NCI-H748 treated with DMSO at 0.1 percent for 48 hours (cell line): ENCODE measurements at places on chromosomes 1 and 21.
A peak's percentile ranks its signal among the peaks of the same experiment; 100 is the strongest.

GRCh38 chr1:70005386-70006034 is 199.9 kb downstream of the LRRC40 start:
- no peak for DNase-seq

- DNase-seq: no peak
Observed at GRCh38 chr1:3919706-3920105, 19.6 kb upstream of the C1orf174 start.

DNA sequence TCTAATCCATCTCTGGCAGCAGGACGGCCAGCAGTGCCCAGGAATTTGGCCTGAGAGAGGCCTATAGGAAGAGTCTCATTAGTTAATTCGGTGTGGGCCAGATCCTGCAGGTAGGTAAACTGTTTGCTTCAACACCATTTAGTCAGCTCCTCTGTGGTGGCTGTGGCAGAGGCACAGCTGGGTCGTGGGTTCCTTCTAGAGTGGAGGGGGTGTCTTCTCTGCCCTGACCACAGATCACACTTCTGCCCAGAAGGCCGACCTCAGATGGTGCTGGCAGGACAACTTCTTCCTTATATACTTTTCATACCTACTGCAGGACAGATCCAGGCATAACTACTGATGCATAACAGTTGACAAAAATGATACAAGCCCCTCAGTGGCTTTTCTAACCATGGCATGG is 281.4 kb downstream of the RPS6KC1 start:
- DNase-seq: no peak

- DNase-seq: no peak
Observed at GRCh38 chr1:14724246-14724645, 125.8 kb downstream of the KAZN start.

DNA sequence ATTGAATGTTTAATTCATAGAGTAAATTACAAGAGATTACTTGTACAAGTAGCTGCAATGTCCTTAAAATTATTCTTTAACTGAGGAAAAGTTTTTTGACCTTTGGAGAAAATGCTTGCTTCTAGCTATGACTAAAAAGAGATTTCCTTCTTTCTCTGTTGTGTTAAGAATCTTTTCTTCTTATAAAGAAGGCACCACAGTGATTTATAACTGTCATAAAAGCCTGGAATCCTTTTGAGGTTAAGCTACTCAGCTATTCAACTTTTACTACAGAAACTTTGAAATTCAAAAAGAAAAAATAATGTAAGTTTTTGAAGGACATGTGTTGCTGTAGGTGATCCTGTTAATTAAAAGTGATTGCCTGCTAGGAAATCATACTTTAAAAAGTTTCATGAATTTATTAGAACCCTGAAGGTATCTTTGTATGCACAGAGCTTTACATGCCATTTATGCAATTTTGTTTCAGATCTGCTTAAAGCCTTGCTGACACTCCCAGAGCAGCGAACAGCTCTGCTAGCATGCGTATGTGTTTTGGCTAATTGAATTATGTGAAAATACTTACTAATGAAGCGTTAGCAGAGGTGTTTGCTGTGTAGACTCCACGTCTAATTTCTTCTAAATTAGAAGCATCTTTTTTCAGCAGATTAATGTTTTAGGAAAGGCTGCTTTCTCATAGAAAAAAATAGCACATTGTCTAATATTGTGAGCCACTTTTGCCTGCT is 94.7 kb upstream of the SMYD2 start:
- no peak for DNase-seq

DNA sequence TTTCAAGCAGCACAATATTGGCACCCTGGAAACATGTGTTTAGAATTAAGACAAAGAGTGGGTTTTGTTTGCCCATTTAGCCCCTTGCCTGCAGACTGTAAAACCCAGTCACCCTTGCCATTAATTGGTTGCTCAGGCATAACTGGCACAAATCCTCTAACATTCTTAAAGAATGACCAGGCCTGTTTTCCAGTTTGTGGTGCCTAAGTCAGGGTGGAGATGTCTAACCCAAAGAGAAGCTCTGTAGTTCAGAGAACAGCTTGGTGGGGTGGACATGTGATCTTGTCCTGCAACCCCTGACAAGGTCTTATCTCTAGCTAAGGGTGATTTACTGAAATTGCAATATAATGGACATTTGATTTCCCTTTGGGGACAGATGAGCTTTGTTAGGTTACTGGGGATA is 8.8 kb upstream of the ANGPTL7 start:
- no peak for DNase-seq

DNA sequence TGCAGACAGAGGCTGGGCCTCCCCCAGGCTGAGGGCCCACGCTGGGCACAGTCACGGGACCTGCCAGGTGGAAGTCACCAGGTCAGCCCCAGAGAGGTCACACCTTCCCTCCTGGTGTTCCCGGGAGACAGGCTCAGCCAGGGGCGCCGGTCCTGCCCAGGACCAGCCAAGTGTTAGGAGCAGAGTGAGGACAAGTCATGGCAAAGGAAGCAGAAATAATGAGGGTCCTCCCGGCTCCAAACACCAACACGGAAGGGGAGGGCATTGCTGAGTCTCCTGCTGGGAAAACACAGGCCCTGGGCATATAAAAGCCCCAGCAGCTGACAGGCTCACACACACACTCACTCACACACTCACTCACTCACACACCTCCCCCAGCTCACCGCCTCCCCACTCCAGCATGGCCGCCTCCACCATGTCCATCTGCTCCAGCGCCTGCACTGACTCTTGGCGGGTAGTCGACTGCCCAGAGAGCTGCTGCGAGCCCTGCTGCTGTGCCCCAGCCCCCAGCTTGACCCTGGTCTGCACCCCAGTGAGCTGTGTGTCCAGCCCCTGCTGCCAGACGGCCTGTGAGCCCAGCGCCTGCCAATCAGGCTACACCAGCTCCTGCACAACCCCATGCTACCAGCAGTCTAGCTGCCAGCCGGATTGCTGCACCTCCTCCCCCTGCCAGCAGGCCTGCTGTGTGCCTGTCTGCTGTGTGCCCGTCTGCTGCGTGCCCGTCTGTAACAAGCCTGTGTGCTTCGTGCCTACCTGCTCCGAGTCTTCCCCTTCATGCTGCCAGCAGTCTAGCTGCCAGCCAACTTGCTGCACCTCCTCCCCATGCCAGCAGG is at the start of gene KRTAP10-10:
Gene KRTAP10-10 (plus strand): TSS at position 339 of the 833 bp plus-strand sequence. CDS start 62 bp downstream, at position 401.
- DNase-seq: no peak

- DNase-seq: no peak
Observed at GRCh38 chr1:245067257-245067656, 87.5 kb upstream of the KIF26B start.

DNA sequence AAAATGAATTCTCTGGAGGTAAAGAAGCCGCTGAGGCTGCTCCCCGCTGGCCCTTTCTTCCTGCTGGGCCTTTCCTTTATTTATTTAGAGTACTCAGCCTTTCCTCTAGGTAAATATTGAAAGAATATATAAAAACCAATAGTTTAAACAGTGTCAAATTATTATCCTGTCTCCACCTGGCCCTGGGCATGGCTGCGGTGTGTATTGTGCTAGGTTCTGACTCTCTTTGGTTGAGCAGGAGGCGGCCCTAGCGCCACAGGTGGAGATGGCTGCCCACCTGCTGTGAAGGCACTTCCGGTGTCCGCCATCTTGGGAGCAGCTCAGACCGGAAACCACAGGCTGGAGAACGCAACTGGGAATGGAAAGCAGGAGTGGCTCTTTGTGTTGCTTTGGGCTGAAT is 29.0 kb upstream of the CLDN14 start:
- DNase-seq: peak; percentile 81

GRCh38 chr1:178010674-178011464 is 41.0 kb upstream of the SEC16B start:
- DNase-seq: no peak

DNA sequence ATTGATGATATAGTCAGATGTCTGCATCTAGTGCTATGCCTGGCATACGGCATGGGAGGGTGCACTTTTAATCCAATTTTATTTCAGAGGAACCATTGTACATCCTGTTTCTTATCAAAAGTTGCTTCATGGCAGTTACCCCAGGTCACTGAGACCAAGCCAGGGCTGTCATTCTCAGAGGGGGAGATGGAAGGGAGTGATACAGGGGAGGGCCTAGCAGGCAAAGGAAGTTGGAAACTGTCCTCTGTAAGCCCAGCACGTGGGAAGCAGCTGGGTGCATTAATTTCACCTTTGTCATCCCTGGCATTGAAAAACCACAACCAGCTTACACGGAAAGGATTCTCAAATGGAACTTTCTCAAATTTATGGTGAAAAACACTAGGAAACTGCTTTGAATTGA is 458.7 kb upstream of the ADAMTS5 start:
- DNase-seq: no peak

GRCh38 chr21:40143822-40144525 is 276.7 kb downstream of the PCP4 start:
- peak; percentile 43 for DNase-seq

DNA sequence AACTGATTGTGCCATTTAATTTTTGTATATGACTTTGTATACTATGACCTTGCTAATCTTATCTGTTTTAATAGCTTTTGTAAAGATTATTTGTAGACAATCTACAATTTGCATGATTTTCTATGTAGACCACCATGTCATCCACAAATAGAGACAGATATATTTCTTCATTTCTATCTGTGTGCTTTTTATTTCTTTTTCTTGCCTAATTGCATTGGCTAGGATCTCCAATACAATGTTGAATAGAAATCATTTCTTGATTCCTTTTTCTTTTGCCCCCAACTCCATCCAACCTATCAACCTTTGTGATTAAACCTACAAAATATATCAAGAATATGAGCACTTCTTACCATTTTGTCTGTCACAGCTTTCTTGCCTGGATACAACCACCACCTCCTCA is 232.6 kb upstream of the POU3F1 start:
- no peak for DNase-seq

DNA sequence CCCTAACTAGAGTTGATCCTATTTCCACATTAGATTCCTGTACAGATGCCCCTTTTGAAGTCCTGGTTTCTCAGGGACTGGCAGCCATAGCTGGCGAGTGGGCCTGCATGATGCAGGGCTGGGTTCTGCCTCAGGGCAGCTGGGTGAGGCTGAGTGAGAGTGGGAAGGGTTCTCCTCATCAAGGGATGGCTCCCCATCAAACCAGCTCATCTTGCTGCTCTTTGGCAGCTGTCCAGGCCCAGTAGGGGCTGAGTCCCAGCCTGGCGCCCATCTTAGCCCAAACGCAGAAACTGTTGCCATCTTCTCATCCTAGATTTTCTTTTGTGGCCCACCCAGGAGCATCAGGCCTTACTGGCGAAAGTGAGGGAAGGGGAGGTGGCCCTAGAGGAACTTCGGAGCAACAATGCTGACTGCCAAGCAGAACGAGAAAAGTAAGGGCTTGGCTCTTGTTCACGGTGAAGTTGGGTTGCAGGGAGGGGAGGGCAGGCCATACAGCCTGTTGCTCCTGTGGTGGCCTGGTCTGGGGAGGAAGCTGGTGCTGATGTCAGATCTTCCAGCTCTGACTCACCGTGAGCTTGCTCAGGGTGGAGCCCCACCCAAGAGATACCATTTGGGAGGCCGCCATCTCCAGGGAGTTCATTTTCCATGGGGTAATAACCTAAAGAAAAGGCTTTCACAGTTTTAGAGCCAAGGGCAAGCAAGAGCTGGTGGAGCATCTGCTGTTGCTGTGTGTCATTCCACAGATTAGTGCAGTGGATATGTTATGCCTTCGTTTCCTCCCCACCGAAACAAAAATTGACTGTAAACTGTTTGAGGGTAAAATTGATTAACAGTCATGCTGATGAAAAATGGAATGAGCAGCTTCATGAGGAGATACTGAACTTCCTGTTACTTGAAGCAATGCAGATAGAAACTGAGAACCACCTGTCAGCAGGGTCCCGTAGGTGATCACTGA is 34.7 kb downstream of the TUFT1 start:
- DNase-seq: no peak

GRCh38 chr21:15192243-15192642 is 127.4 kb upstream of the NRIP1 start:
- no peak for DNase-seq

DNA sequence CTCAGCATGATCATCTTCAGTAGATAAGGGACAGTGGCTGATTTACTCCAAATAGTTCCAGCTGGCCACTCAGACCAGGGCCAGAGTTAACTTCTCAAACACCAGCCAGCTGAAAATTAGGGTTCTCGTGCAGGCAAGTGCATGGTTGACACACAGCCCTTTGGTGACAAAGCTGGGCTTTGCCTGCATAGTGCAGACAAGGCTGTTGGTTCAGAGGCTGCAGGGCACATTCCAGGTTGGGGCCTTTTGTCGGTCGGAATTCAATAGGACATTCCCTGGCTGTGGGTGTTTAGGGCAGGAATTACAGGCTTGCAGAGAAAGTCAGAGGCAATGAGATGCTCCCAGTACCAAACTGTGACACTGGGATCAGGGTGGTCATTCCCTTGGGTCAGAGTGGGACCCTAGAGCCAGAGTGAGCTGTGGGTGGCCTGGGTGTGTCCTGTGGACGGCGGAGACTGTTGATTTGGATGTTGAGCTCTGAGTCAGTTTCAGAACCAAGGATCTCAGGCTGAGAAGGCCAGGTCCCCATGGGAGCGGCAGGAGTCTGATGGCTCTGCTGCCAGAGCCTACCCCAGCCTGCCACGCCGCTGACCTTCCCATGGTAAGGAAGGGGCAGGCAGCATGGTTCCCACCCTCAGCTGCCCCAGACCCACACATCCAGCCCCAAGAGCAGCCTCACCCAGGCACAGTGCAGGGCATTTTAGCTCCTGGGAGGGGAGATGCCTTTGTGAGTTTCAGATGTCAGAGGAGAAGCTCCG is 56.2 kb downstream of the STUM start:
- no peak for DNase-seq

DNA sequence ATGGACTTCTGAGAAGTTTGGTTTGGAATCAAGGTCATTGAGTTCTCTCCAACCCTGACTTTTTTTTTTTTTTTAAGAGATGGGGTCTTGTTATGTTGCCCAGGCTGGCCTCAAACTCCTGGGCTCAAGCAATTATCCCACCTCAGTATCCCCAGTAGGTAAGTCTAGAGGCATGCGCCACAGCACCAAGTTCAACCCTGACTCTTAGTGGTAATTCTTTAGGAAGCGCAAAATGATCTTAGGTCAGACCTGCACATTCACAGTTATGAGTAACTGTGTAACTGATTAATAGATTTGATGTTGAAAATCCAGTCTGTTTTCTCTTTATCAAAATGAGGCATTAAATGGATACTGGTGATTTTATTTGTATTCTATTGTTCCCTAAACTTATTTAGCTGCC is 95.9 kb downstream of the GREM2 start:
- DNase-seq: no peak

GRCh38 chr1:215667761-215668160 is 100.7 kb downstream of the KCTD3 start:
- DNase-seq: no peak

DNA sequence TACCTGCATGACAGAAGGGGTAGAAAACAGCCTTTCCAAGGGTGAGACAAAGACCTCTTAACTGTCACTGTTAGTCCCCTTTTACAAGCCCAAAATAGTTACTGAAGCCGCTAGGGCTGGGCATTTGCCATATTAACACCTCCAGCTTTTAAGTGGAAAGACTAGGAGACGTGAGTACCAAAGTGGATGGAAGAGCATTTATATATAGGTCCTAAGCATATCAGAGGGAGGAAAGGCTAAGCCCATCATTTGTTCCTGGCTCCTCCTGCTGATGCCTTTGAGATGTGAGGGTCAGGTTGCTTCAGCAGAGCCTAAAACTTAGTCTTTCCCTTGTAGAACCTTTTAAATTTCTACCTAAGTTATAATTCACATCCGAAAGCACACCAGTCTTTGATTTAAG is 25.7 kb upstream of the APOBEC4 start:
- DNase-seq: no peak
